ENCODE measurements at places on chromosomes 5 and 9.

DNA sequence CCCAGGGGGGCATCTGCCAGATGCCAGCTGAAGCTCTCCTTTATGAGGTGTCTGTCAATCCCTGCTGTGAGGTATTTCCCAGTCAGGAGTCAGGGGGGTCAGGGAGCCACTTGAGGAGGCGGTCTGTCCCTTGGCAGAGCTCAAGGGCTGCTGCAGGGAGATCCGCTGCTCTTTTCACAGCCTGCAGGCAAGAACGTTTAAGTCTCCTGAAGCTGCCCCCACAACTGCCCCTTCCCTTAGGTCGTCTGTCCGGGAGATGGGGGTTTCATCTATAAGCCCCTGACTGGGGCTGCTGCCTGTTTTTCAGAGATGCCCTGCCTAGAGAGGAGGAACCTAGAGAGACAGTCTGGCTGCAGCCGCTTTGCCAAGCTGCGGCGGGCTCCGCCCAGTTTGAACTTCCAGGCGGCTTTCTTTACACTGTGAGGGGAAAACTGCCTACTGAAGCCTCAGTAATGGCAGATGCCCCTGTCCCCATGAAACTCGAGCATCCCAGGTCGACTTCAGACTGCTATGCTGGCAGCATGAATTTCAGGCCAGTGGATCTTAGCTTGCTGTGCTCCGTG is 148.3 kb downstream of the RPS23 start:
- no peak for DNase-seq

GRCh38 chr5:175922192-175922885 is 45.8 kb downstream of the THOC3 start:
- no peak for DNase-seq

DNA sequence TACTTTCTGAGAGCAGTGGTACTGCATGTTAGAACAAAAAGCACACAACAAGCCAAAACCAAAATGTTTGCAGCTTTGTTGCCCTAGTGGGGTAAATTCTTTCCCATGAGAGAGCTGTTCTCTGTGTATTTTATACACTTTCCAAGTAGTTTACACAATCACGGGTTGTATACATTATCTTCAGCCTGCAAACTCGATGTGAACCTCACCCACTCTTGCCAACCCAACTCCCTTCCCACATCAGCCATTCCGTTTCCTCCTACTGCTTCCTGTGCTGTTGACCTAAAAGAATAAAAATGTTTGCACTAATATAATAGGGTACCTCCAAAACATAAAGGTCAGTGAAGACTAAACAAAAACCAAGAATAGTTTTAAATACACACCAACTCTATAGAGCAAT is 47.0 kb downstream of the IQGAP2 start:
- DNase-seq = no peak

DNA sequence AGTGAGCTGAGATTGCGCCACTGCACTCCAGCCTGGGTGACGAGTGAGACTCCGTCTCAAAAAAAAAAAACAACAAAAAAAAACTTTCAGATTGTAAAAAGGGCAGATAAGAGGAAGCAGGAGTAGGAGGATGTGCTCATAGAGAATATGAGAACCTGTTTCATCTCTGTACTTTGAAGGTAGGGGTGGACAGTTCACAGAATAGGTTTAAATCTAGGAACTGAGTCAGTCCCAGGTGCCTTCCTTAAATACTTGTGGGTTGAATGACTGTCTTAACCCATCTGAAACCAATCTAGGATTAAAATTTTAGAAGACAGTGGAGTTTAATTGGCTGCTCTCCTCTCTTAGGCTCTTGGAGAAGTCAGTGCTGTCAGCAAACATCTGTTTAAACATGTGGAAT is 12.4 kb downstream of the POLK start:
- no peak for DNase-seq

DNA sequence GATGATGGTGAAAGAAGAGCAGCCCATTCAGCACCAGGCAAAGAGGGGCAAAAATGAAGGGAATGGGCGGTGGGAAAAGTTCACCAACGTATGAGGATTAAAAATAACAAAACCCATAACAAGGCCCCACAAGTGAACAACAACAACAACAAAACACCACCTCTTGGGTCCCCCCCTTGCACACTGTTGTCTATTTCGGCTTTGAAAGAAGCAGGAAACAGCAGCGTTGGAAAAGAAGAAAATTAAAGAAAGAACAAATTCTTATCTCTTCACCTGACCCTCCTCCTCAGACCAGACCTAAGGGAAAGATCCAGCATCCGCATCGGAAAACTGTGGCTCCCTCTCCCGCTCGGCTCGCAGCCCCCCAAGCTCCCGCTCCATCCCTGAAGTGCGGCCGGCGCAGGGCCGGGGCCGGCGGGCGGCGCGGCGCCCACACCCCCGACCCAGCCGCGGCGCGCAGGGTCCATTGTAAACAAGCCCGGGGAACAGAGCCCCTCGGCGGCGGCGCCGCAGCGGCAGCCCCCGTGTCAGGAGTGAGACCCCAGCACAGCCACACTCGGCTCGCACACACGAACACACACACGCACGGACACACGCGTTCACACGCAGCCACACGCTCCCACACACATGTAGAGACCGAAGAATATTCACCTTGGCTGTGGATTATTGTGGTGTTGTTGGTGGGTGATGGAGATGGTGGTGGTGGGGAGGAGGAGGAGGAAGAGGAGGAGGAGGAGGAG is 535 bp downstream of the RFX3 start:
- DNase-seq = no peak

DNA sequence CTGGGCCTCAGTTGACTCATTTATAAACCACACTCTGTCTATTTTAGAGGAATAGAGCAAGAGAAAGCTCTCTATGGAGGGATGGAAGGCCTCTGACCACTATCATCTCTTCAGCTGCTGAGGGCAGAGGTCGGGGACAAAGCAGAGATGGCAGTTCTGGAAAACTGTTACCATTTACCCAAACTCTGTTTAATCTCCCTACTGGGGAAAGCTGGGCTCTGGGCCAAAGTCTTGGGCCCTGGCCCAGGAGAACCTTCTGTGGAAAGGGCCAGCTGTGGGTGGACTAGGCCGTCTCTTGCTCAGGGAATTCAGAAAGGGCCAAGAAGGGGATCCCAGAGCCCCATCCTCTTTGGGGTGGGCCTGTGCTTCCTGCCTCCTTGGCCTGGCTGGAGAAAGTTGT is 100.0 kb downstream of the PSD2 start:
- DNase-seq = no peak

- DNase-seq = no peak
Measured at GRCh38 chr5:95262933-95263660, 21.8 kb downstream of the MCTP1 start.

- DNase-seq = no peak
Measured at GRCh38 chr9:94534901-94535300, 20.0 kb upstream of the PCAT7 start.

DNA sequence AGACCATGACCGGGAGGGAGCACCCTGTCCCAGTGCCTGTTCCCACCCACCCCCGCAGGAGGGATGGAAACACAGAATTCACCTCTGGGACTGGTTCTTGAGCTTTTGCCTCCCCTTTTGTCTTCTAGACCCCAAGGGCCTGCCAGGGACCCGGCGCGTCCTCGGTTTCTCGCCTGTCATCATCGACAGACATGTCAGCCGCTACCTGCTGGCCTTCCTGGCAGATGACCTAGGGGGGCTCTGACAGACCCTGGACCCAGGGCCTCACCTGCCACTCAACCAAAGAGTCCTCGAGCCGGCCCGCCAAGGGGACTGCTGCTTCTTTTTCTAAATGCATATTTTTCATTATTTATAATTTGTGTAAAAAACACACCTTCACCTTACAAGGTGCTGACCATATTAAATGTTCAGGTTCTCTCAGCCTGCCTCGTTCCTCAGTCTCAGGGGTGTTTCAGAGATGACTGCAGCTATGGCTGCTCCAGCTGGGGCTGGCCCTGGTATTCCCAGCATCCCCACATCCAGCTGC is 16.9 kb downstream of the CARD19 start:
- no peak for DNase-seq

- no peak for DNase-seq
Measured at GRCh38 chr9:5869315-5870019, 21.2 kb upstream of the MLANA start.

GRCh38 chr9:89679016-89679415 is 74.2 kb downstream of the GADD45G start:
- DNase-seq = no peak
